Myocyte (in vitro differentiated cells): ENCODE measurements at places on chromosomes 7 and 10. TPM values are rescaled to one million over a fixed set of nuclear protein-coding genes. Genes with fewer than 3 reads are reported as not detected.

PLEKHS1 gene
- not detected in 2 replicates for total RNA-seq

HOXA6 gene
- total RNA-seq, result 0.80 and 1.0 TPM in 2 replicates

SCD gene
- 502 and 937 TPM in 2 replicates for total RNA-seq

FKBP6 gene
- 0.11 TPM in 1 of 2 replicates, not detected in the other for total RNA-seq

AVPI1 gene
- total RNA-seq, result 30.9 and 56.8 TPM in 2 replicates

ACTL6B gene
- total RNA-seq, result not detected in 2 replicates

- DNase-seq, result no peak
These were observed 177.6 kb downstream of the REEP3 start for GRCh38 chr10:63698787-63699150.

DNA sequence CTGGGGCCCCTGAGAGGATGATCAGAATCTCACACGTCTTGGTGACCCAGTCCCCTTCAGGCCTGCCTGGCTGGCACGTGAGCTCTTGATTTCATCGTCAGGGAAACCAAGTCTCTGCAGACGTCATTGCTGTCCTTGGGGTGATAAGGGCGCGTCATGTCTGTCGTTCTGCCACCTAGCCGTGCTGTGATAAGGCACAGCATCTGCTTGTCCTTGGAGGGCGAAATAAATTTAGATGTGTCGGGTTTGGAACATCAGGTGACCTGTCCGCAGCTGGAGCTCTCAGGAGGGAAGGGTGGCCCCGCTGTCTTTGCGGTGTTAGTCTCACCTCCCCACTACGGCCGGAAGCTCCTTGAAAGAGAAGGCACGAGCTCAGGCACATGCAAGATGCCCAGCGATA, 129.2 kb downstream of the GRK5 start:
- no peak for DNase-seq

DNA sequence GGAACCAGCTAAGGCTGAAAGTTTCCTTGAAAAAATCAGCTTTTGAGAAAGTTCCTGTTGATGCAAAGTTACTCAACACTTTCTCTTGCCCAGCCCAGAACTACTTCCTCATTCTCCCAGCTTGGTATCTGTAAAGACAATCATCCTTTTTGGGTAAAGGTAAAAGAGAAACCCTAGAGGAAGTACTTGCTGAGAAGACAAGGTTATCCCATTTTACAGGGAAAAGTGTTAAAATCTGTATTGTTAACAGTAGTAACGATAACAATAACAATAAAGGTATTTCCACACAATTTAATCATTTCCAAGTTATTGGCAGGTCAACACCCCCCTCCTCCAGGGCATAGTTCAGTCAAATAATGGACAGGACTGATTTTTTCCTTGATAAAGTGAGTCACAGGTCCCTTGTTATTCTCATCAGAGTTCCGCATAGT, 2.4 kb downstream of the ALOX5 start:
- DNase-seq, result no peak

- DNase-seq, result no peak
These were observed 28.3 kb downstream of the ZNF365 start for GRCh38 chr10:62402508-62402907.

DNA sequence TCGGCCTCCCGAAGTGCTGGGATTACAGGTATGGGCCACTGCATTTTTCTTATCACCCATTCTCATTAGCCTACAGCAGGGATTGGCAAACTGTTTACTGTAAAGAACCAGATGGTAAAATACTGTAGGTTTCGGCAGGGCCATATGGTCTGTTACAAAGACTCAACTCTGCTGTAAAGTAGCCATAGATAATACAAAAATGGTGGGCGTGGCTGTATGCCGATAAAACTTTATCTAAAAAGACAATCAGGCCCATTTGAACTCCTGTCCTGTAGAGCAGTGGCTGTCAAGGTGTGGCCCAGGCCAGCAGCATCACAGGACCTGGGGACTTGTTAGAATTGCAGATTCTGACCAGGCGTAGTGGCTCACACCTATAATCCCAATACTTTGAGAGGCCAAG, 134.3 kb downstream of the CUX1 start:
- DNase-seq, result no peak

DNA sequence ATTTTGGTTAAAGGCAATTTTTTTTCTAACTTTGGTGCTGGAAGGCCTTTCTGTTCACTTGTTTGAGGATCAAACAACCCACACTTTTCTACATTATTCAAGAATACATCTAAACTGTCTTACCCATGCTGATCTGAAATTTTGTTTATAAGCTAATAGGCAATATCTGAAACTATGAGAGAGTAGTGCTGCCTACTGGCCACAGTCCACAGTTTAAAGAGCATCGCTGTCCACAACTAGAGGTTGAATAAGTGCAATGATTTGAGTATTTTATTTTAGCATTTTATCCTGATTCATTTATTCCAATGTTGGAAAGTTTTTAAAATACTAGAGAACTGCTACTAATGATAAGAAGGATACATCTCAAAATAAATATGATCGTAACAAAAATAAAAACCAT, 306.9 kb downstream of the ELMO1 start:
- DNase-seq, result peak; percentile 35

DNA sequence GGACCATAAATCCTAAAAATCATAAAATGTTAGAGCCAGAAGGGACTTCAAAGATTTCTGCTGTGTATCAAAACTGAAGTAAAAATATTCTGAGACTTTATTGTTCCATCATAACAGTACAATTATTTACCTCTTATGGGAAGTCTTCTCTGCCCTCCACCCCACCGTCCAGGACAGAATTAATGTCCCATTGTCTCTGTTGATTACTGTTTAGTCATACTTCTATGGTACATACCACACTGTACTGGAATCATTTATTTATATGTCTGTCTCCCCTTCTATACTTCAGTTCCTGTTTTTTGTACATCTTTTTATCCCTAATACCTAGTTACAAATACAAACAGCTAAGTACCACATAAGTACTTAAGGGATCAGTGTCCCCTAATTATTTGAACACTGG, 91.4 kb upstream of the CAPZA2 start:
- no peak for DNase-seq

- DNase-seq, result peak; percentile 81
These were observed 3.6 kb downstream of the HOXA13 start for GRCh38 chr7:27196287-27196767.

GRCh38 chr10:106179430-106179829, 985.1 kb downstream of the SORCS1 start:
- DNase-seq, result no peak

- DNase-seq, result peak; percentile 96
These were observed 121.4 kb upstream of the STK17A start for GRCh38 chr7:43461349-43462024.

DNA sequence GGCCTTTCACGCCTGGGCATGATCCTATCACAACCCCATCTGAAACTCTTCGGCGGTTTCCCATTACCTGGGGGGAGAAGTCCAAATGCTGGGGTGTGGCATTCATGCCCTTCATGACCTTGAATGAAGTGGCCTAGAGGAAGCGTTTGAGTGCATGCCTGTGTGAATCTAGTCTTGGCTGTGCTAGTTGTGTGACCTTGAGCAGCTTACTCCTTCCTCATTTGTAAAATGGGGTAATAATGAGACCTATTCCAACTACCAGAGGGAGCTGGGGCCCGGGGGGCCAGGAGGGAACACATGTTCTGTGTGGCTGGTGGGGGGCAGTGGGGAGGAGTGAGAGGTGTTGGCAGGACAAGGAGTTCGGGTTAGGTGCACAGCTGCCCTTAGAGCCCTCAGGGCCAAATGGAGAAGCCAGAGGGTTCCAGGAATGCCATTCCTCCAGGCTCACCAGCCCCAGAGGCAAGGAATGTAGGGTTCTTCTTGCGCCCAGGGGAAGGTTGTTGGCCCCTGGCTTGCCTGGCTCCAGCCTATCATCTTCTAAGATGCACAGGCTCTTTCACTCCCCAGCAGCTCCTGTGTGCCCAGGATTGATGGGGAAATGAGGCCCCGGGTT, 21.3 kb upstream of the TBRG4 start:
- peak; percentile 54 for DNase-seq

DNA sequence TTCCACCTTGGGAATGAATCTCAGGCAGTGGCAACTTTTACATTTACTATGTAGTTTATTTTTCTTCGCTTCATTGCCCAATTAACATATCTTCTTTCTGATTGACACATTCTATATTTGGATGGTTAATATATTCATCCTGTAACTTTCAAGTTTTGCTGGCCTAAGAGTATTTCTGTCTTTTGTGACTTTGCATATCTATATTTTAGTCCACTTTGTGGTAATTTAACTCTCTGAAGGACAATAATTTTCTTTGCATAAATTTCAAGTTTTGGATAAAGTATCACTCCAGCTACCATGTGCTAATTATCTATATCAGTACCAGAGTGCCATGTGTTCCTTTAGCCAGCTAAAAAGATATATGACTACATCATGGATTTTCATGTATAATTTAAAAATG, 151.5 kb upstream of the KAT6B start:
- no peak for DNase-seq

GRCh38 chr10:96288151-96288621, 16.0 kb upstream of the DNTT start:
- DNase-seq, result no peak

GRCh38 chr7:67008260-67008659, 11.6 kb downstream of the TYW1 start:
- no peak for DNase-seq

GRCh38 chr7:42624471-42624870, 287.4 kb downstream of the C7orf25 start:
- DNase-seq, result peak; percentile 28

DNA sequence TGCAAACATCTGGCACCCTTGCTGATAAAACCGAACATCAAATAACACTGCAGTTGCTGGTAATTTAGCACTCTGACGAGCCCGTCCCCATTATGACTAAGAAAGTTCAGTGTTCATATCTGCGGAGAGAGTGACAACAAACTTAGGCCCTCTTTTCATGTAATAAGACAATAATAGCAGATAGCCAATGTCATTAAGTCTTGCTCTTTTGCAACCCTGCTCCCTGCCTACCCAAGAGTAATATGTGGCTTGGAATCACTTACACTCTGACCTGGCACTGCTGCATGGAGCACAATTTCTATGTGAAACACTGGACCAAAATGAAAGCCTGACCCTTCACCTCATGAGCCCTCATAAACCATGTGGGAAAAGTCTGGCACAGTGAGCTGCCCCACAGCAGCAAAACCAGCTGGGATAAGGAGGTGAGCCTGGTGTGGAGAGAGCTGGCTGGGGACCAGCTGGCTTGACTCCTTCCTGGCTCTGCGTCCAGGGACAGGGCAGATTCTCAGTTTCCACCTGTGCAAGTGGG, 86.5 kb downstream of the HIPK2 start:
- peak; percentile 87 for DNase-seq

DNA sequence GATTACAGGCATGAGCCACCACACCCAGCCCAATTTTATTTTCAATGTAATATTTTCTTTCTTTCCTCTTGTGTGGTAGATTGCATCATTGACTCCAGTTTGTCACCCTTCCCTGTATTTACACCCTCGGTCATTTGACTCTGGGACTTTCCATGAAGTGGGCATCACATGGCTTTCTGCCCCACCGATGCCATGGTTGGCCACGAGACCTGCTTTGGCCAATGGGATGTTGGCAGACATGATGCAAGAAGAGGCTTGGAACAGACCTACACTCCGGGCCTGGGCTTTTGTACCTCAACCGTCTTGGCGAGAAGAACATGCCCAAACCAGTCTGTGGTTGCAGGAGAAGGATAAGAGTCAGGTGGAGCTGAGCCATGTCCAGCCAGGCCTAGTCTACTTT, 38.8 kb upstream of the CACUL1 start:
- DNase-seq, result peak; percentile 29

- DNase-seq, result peak; percentile 27
These were observed 55.3 kb downstream of the REEP3 start for GRCh38 chr10:63576501-63576900.

DNA sequence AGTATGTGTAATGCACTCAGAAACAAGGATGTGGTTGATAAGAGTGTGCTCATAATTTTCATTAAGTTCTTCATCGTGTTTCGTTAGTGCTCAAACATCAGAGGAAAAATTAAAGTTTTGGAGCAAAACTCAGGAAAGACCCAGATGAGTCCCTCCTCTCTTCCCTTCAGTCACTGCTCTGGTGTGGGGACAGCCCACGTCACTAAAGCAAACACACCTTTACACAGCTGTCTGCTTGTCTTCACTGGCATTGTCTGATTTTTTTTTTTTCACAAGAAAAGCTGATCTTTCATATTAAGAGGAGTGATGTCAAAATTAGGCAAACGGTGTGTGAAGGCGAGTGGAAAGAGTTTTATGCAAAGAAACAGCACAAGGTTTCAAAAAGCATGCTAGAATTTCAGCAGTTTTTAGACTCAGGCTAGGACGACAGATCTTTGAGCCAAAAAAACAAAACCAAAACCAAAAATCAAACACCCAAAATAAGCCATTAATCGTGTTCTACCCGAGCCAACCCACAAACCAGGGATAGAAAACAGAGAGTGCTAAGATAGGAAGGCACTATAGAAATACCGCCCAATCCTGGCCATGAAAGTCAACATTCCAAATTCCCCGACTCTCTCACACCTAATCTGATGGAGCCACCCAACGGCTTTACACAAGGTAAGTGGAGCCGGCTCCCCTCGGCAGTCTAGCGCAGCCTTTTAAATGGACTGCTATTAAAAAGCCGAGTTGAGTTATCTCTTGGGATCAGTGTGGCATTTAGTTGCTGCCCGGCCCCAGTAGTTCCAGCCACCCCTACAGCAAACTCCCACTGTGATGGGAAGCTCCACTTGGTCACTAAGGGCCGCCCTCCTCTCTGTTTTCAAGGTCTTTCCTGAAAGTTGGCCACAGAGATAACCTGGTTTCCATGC, 27.9 kb upstream of the GATA3 start:
- no peak for DNase-seq

DNA sequence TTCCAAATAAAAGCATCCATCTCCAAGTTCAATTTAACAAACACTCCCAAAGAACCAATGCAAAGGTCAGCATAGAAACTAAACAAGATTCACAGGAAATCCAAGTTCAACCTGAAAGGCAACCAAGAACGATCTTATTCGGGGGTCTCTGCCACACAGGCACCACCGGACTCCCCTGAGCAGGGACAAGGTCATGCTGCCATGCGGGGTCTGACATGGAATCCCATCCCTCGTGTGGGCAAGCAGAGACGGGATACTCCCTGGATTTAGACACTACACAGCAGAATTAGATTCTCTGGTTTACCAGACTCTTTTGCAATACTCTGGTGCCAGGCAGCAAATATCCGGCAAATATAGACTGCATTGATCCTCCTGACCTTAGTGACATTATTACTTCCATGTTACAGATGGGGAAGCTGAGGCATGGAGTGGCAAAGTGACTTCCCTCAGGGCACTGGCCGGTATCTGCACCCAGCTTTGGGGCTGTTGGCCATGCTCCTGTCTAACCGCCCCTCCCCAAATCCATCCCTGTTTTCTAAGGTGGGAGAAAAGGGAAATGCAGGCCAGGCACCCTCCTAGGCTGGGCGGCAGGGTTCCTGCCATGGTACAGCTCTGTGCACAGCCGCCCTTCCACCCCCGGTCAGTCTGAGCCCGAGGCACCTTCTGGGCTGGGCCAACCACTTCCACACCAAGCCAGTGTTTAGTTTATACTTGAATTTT, 111.8 kb downstream of the VIPR2 start:
- DNase-seq, result no peak

DNA sequence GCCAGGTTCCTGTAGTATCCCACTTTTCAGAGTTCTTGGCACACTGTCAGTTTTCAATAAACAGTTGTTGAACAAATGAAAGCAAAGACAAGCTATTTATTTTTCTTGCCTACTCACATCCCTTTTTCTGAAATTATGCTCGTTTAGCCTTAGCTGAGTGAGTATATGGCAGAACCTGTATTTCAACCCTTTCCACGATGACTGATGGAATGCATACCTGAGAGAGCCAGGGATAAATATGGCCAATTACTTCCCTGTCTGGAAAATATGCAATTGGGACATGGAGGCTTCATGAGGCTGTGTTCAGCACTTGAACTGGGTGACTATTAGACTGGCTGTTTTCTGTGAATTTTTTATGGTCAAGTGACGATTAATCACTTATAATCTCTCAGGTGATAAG, 144.5 kb upstream of the POT1 start:
- DNase-seq, result no peak

GRCh38 chr10:116470071-116470470, 42.4 kb downstream of the PNLIPRP3 start:
- DNase-seq, result no peak
